SK-N-SH (cell line): ENCODE measurements at places on chromosomes 3 and 15.
A peak's percentile ranks its signal among the peaks of the same experiment; 100 is the strongest.

GRCh38 chr3:74651292-74651691 lies 36.8 kb upstream of the CNTN3 start:
- H3K4me3 ChIP-seq = no peak overlapping the region
- DNase-seq = no peak
- H3K36me3 ChIP-seq = no peaks in the 10 kb centered on the region
- no peaks in the 10 kb centered on the region for H3K27me3 ChIP-seq

DNA sequence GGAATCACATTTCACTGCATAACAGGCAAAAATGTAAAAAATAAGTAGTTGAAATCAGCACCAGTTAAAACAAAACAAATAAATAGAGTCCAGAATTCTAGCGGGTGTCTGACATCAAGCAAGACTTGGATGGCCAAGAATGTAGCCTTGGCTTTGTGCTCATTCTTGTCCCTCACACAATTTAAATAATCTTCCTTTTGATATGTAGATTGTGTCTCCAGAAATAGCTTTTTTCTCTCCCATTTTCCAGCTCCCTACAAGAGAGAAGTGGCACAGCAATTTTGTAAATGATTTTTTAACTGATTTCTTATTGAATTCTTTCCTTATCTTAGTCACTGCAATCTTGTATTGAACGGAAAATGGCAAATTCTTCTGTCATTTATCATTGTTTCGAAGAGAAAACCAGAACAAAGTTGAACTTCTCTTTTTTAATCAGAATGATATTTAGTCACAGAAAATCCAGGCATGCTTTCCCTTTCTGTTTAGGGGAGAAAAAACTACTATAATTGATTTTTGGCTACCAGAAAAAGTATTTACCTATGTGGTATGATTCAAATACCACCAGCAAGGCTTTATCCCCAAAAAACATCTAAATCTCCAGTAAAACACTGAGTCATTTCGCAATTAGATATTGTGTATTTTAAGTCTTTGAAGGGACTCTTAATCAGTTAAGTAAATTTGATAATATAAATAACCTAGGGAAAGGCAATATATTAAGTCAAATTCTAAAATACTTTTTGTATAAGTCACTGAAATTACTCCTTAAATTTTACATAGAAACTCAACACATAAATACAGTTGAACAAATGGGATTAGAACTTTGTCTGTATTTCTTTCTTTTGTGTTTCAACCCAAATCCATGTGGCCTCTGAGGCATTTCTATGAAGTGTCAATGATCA lies 481.7 kb downstream of the GBE1 start:
- H3K36me3 ChIP-seq = no peaks in the 10 kb centered on the region
- DNase-seq = no peak
- no peaks in the 10 kb centered on the region for H3K27me3 ChIP-seq
- no peaks in the 10 kb centered on the region; the same call in 1 of the 2 replicates for H3K4me1 ChIP-seq
- no peak overlapping the region for H3K4me3 ChIP-seq

GRCh38 chr3:113277414-113277813 lies 66.1 kb downstream of the BOC start:
- no peak overlapping the region for H3K4me3 ChIP-seq
- no peaks in the 10 kb centered on the region for H3K4me1 ChIP-seq
- DNase-seq = no peak
- no peak overlapping the region for H3K27ac ChIP-seq

DNA sequence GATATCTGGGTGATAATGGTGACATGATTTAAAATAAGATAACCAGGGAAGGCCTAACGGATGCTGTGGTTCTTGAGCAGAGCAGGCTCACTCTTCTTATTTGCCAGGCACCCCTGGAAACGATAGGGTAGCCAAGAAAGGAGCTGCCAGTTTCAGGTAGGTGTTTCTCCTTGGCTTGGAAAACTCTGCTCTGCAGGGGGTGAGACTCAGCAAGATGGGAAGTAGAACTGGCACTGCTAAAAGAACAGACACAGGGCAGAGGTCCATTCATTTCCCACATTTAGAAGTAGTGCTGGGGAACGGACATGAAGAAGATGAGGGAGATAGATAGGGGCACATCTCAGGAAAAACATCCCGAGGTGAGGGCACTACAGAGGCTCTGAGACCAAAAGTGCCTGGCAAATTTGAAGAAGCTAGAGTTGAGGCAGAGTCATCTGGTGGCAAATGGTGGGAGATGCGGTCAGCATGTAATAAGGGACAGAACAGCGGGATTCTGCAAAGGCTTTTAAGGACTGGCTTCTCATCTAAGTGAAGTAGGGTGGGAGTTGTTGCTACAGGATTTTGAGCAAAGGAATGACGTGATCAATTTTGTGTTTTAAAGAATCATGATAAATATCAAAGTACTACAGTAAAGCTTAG lies 323.4 kb upstream of the PLSCR5 start:
- no peak overlapping the region for H3K27ac ChIP-seq
- H3K27me3 ChIP-seq = no peaks in the 10 kb centered on the region; the same call in 1 of the 2 replicates
- H3K4me3 ChIP-seq = no peak overlapping the region
- H3K4me1 ChIP-seq = no peaks in the 10 kb centered on the region
- no peak for DNase-seq

- H3K4me1 ChIP-seq = peaks cover 11% of the 10 kb centered on the region
- H3K27ac ChIP-seq = peak overlapping the region; percentile 66
- peak overlapping the region; percentile 61 for H3K4me3 ChIP-seq
- no peaks in the 10 kb centered on the region for H3K36me3 ChIP-seq
- no peaks in the 10 kb centered on the region for H3K27me3 ChIP-seq
Observed at GRCh38 chr3:170585008-170585936, 603 bp downstream of the SLC7A14 start.

DNA sequence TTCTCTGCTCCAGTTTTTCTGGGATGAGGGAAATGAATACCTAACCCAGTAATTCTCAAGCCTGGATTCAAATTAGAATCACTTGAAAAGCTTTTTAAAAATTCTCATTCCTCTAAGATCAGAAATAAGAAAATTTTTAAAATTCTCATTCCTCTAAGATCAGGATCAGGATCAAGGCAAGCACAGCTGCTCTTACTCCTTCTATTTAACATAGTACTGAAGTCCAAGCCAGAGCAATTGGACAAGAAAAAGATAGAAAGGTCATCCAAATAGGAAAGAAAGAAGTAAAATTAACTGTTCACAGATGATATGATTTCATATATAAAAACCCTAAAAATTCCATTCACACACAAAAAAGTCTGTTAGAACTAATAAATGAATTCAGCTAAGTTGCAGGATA lies 24.2 kb upstream of the CLRN1 start:
- no peaks in the 10 kb centered on the region for H3K4me1 ChIP-seq
- no peak for DNase-seq
- no peak overlapping the region for H3K27ac ChIP-seq
- H3K4me3 ChIP-seq = no peak overlapping the region

- H3K36me3 ChIP-seq = no peaks in the 10 kb centered on the region
- no peak for DNase-seq
- no peak overlapping the region for H3K4me3 ChIP-seq
- H3K27ac ChIP-seq = no peak overlapping the region
- no peaks in the 10 kb centered on the region for H3K27me3 ChIP-seq
Observed at GRCh38 chr3:23389686-23390085, 186.6 kb downstream of the UBE2E2 start.

GRCh38 chr3:134487406-134487805 lies 1.5 kb downstream of the CEP63 start:
- peak overlapping the region; percentile 85; the same call in 1 of the 2 replicates for H3K4me3 ChIP-seq
- H3K27ac ChIP-seq = no peak overlapping the region
- peaks cover 6% of the 10 kb centered on the region for H3K36me3 ChIP-seq
- H3K4me1 ChIP-seq = peaks cover 30% of the 10 kb centered on the region
- peak; percentile 22 for DNase-seq

GRCh38 chr3:4426782-4427344 lies 40.2 kb downstream of the SUMF1 start:
- no peak overlapping the region; the same call in 1 of the 2 replicates for H3K4me3 ChIP-seq
- H3K27me3 ChIP-seq = no peaks in the 10 kb centered on the region
- peaks cover 16% of the 10 kb centered on the region for H3K4me1 ChIP-seq
- DNase-seq = peak; percentile 61

DNA sequence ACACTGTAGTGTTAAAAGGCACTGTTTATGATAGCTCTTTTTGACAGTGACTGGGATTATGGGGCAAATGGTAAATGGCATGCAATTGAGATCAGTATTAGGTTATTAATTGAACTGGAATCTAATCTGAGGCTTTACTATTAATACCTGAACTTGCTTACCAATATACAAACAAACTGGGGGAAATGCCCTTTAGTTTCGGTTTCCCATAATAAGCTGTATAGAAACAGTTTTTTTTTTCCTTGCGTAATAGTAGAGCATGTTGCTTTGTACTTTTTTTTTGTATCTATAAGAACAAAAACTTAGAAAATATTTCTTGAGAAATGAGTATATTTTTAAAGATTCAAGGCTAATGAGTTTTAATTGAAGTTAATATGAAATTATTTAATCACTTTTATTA lies 95.0 kb downstream of the FNDC3B start:
- no peaks in the 10 kb centered on the region; the same call in 1 of the 2 replicates for H3K36me3 ChIP-seq
- H3K27ac ChIP-seq = 0 out of 2 replicates have a peak overlapping the region, but pooled peaks have one; percentile 13
- peaks cover 34% of the 10 kb centered on the region for H3K4me1 ChIP-seq
- no peak for DNase-seq
- no peaks in the 10 kb centered on the region for H3K27me3 ChIP-seq
- H3K4me3 ChIP-seq = no peak overlapping the region

GRCh38 chr3:163159306-163159705 lies 1662.7 kb downstream of the OTOL1 start:
- H3K4me3 ChIP-seq = no peak overlapping the region
- no peak overlapping the region for H3K27ac ChIP-seq
- H3K36me3 ChIP-seq = no peaks in the 10 kb centered on the region
- no peaks in the 10 kb centered on the region for H3K4me1 ChIP-seq

DNA sequence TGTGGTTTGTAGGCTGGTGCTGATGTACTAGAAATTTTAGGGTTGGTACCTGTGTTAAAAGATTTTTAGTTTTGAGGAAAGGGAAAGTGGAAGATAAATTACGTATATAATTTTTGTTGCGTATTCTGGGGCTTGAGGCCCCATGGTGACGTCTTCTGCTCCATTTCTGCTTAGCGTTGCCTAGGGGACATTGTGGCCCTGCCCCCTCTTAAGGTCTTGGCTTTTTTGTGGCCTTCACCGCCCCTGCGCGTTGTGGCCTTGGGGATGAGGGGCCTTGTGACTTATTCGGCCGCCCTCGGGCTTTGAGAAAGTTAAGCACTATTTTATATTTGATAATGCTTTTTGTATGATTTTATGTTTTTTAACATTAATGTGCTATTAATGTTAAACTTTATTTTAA lies 182.0 kb downstream of the KLF13 start:
- H3K4me3 ChIP-seq = no peak overlapping the region
- no peak for DNase-seq
- H3K27me3 ChIP-seq = no peaks in the 10 kb centered on the region
- no peaks in the 10 kb centered on the region for H3K36me3 ChIP-seq

- no peaks in the 10 kb centered on the region for H3K4me1 ChIP-seq
- no peaks in the 10 kb centered on the region for H3K27me3 ChIP-seq
- no peak overlapping the region for H3K27ac ChIP-seq
- H3K36me3 ChIP-seq = peaks cover 61% of the 10 kb centered on the region
- no peak overlapping the region for H3K4me3 ChIP-seq
- DNase-seq = no peak
Observed at GRCh38 chr3:194657439-194657838, 14.6 kb downstream of the LSG1 start.

- DNase-seq = no peak
- no peak overlapping the region for H3K4me3 ChIP-seq
- H3K4me1 ChIP-seq = no peaks in the 10 kb centered on the region
Observed at GRCh38 chr15:75523011-75523410, 56.1 kb downstream of the PTPN9 start.

DNA sequence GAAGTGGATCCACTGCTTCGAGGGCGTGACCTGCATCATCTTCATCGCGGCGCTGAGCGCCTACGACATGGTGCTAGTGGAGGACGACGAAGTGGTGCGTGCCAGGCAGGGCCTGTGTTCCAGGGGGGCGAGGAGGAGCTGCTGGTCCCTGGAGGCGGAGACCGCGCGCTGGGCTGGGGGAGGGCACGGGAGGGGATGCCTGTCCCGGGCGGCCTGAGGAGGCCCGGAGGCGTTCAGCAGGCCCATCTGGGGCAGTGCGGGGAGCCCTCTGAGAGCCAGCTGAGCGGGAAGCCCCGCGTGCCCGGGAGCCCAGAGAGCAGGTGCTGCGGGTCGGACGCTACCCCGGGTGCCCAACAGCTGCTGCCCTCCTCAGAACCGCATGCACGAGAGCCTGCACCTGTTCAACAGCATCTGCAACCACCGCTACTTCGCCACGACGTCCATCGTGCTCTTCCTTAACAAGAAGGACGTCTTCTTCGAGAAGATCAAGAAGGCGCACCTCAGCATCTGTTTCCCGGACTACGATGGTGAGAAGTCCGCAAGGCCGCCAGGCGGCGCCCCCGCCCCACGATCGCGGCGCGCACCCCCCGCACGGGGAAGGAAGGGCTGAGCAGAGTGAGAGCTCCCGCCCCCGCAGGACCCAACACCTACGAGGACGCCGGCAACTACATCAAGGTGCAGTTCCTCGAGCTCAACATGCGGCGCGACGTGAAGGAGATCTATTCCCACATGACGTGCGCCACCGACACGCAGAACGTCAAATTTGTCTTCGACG lies 2.9 kb downstream of the GNAT1 start:
- H3K27ac ChIP-seq = no peak overlapping the region
- H3K4me1 ChIP-seq = peaks cover 17% of the 10 kb centered on the region; the same call in 1 of the 2 replicates
- peak overlapping the region; percentile 54 for H3K4me3 ChIP-seq

GRCh38 chr15:56725386-56725785 lies 7.9 kb downstream of the ZNF280D start:
- no peaks in the 10 kb centered on the region for H3K27me3 ChIP-seq
- H3K27ac ChIP-seq = no peak overlapping the region
- H3K4me3 ChIP-seq = no peak overlapping the region
- DNase-seq = no peak
- peaks cover 4% of the 10 kb centered on the region; the same call in 1 of the 2 replicates for H3K4me1 ChIP-seq
- H3K36me3 ChIP-seq = peaks cover 40% of the 10 kb centered on the region

DNA sequence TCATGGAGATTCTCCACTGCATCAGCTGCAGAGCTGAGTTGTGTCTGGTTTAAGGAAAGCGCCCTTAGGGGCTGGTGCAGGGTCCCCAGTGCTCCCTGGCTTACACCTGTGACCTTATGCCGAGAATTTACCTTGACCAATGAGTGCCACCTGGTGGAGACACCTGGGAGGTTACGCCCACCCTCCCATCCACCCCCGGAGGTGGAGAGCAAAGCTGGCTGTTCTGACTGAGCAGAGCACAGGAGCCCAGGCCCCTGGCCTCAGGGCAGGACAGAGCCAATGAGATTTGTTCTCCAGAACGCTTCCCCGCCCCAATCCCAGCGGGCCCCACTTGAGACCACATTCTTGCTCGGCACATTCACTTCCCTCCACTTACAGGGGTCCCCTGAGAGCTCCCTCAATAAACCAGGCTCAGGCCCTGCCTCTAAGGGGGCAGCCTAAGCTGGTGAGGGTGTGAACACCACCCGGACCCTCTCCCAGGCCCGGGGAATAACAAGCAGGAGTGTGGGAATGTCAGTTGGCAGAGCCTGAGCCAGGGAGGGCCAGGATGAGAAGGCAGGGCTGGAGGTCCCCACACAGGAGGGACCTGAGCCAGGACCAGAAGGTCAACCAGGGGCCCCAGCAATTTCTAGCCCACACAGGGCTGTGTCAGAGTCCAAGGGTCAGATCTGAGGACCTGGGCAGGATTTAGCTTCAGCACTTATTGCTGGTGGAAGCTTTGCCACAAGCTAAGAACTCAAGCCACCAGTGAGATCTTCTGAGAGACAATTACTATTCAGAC lies 117.1 kb downstream of the TPRA1 start:
- no peak overlapping the region for H3K27ac ChIP-seq
- no peaks in the 10 kb centered on the region for H3K36me3 ChIP-seq
- H3K4me3 ChIP-seq = no peak overlapping the region
- H3K27me3 ChIP-seq = peaks cover 2% of the 10 kb centered on the region; the same call in 1 of the 2 replicates
- peaks cover 4% of the 10 kb centered on the region; the same call in 1 of the 2 replicates for H3K4me1 ChIP-seq

- no peaks in the 10 kb centered on the region for H3K36me3 ChIP-seq
- H3K27me3 ChIP-seq = no peaks in the 10 kb centered on the region
- H3K4me3 ChIP-seq = no peak overlapping the region
Observed at GRCh38 chr3:12687948-12688347, 24.0 kb upstream of the RAF1 start.
